ENCODE measurements at places on chromosomes 3 and 15.

DNA sequence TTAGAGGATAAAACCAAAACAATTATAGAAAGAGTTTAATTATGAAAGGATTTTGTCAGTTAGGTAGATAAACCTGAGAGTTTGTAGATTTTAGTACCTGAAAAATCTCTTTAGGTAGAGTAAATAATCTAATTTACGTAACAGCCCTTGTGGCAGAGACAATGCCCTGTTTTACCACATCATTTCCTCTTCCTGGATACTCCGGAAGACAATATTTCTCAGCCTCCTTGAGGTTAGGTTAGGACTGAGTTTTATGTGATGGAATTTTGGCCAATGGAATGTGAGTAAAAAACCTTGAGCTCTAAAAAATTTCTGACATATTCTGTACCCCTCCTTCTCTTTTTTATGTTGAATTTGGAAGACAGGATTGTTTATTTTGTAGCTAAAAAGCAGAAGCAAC lies 50.7 kb upstream of the TPRG1 start:
- DNase-seq = no peak

DNA sequence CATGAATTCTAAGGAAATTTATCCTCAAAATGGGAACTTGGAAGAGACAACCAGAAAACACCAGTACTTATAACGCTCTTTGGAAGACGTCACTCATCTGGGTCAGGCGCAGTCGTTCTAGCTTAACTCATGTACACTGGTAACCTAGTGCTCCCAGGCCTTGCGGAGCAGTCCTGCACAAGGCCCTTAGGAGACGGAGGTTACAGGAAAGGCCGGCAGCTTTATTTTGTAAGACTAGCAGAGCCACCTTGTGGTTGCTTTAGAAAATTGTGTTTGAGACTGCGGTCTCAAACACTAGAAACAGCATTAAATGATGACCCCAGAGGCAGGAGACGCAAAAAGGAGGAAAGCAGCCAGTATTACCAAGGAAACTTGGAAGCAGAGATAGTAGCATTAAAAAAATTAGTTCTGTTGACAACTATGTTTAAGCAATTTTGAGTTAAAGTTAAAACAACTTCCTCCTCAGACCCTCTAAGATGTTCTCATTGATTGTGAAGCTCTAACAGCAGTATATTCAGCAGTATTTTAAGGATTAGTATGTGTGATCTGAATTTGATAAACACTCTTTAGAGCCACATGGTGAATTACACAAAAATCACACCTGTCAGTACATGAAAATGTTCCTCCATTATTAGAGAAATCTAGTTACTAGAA lies 141.9 kb upstream of the C2CD4B start:
- peak; percentile 57 for DNase-seq

GRCh38 chr3:49469037-49469935 lies 781 bp upstream of the DAG1 start:
- no peak for DNase-seq

- no peak for DNase-seq
These were observed 90.7 kb upstream of the ICE2 start for GRCh38 chr15:60569596-60569995.

DNA sequence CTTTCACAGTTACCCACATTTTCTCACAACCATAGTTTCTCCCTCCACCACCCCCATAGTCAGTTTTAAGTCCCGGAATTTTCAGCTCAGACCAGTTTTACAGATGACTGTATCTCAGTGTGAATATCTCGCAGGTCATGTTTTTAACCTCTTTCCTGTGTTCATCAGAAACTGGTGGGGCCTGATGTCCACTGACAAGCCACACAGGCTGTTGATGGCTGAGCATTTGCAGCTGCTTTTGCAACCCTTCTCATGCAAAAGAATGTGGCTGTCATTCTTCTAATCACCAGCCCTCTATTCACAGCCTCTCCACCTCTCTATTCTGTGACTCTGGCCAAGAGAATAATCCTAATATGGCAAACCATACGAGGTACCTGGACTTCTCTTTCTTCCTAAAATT lies 8.5 kb downstream of the GYG1 start:
- no peak for DNase-seq

GRCh38 chr15:100094127-100094510 lies 247.7 kb downstream of the ADAMTS17 start:
- DNase-seq = no peak

GRCh38 chr15:77538027-77538451 lies 94.7 kb downstream of the LINGO1 start:
- DNase-seq = no peak

- DNase-seq = peak; percentile 66
These were observed 89.7 kb upstream of the XCR1 start for GRCh38 chr3:46116996-46117395.

- DNase-seq = peak; percentile 89
These were observed 9.6 kb downstream of the XCR1 start for GRCh38 chr3:46017720-46018119.

DNA sequence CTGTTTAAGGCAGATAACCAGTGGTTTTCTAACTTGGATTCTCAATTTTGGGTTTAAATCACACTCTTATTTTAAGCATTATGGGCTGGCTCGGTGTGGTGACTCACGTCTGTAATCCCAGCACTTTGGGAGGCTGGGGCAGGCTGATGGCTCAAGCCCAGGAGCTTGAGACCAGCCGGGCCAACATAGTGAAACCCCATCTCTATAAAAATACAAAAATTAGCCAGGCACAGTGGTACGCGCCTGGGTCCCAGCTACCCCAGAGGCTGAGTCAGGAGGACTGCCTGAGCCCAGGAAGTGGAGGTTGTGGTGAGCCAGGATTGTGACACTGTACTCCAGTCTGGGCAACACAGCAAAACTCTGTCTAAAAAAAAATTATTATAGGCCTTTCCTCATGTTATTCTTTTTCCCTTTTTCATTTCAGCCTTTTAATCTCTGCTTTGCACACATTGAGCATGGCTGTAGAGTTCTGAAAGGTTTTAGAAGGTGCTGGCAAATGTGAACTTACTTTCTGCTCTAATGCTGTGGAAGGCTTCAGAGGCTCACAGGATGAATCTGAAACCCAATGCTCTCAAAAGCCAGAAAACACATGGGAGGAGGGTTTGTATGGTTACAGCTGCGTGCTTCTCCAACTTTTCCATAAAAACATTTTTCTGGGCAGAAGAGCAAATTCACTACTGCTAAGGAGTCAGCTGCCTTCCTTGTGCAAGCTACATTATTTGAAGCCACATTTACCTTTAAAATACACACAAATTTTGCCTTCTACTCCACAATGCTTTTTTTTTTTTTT lies 32.5 kb downstream of the CHAC1 start:
- DNase-seq = no peak

- DNase-seq = no peak
These were observed 528.8 kb downstream of the SHQ1 start for GRCh38 chr3:72319194-72320094.

GRCh38 chr3:9233101-9233500 lies 16.3 kb downstream of the SRGAP3 start:
- DNase-seq = no peak

- no peak for DNase-seq
These were observed 44.0 kb downstream of the PDE8A start for GRCh38 chr15:85025516-85026251.

DNA sequence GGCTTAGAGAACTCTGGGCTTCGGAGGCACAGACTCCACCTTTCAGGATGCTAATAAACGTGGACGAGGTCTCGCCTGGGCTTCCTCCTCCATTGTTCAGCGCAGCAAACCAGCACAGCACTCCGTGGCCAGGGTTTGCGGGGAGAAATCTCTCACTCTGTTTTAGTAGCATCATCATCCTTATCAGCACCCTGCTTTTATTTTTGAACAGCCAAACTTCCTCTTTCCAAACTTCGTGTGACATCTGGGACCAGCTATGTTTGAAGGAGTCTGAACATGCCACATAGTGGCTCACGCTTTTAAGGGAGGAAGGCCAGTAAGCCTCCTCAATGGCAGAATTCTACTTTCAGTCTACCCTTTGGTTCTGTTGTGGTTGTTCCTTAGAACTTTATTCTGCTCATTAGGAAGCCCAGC lies 149.0 kb downstream of the PGPEP1L start:
- peak; percentile 49 for DNase-seq

- DNase-seq = no peak
These were observed 7.7 kb downstream of the SKIC8 start for GRCh38 chr15:78291698-78292097.

GRCh38 chr3:62970648-62971047 lies 95.4 kb upstream of the CADPS start:
- no peak for DNase-seq

DNA sequence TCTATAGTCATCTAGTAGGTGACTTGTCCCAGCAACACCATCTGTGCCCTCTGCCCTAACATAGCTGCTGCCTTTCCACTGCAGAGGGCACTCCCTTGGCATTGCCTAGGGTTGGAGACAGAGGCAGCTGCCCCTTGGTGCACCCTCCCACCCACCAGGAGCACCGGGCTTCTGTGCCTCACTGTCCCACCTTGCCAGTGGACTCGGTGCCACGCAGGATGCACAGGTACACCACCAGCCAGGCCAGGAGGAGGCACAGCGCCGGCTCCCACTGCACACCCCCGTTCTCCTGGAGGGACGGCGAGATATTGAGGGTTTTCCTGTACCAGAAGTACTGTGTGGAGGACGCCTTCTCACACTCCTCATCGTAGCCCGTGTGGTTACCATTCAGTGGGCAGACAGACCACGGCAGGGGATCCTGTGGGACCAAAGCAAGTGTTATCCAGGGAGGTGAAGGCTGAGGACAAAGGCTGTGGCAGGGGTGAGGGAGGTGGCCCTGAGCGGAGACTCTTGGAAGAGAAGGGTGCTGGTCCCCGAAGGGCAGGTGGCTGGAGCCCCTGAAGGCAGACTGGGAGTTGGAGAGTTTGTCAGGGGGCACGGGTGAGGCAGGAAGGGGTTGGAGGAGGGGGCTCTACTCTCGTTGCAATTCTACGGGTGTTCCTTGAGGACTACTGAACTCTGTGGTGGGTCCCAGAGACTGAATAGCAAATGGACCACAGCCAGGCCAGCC lies 20.6 kb downstream of the SLC6A20 start:
- no peak for DNase-seq

GRCh38 chr3:151096716-151097115 lies 11.3 kb downstream of the MED12L start:
- DNase-seq = no peak

DNA sequence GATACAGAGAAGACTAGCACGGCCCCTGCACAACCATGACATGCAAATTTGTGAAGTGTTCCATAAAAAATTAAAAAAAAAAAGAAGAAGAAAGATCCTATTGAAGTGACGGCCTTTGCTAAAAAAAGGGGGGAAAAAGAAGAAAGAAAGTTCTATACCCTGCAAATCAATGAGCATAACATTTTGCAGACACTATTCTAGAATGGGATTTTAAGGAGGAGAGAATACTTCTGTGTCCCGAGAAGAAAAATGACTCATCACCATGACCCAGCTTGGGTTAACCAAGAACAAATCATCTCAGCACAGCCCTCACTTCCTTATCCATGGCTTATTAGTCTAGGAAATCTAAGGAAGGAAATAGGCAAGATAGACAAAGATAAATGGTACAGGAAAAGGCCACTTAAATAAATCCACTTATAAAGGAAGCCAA lies 7.4 kb upstream of the SH3BP5 start:
- DNase-seq = peak; percentile 65

DNA sequence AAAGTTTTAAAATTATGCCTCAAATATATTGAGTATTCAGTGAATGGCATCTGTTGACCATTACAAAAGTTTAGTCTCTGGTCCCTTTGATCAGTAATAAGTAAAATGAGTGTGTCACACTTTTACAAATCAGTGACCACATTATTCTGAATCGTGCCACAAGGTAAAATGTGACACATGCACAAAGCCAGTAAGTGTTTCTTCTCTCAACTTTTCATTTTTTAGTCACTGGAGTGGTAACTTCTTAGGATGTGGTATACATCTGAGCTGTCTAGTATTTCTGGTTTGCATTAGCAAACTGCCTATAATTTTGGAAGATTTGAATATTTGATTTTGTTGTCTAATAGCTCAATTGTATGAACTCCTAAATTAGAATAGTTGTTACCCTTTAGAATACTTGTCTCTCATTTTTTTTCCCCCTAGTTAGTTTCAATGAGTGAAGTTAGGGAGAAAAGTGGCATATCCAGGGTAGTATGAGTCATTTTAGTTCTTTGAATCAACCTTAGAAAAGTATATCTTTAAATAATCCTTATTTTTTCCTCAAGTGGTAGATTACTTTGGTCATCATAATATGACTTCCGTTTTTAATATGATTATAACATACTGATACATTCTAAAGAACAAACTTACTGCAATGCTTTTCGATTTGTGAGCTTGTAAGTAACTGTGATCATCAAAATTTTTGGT lies 18.1 kb downstream of the DNAJC13 start:
- DNase-seq = no peak

- no peak for DNase-seq
These were observed 1.5 kb downstream of the ATP1B3 start for GRCh38 chr3:141877911-141878310.

DNA sequence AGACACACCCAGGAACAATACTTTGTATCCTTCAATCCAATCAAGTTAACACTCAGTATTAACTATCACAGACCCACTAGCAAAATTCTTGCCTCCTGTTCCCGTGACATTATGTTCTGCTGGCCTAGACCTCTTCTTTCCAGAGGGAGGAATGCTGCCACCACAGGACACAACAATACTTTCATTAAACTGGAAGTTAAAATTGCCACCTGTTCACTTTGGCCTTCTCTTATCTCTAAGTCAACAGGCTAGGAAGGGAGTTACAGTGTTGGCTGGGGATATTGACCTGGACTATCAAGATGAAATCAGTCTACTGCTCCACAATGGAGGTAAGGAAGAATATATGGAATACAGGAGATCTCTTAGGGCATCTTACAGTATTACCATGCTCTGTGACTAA lies 1000.4 kb upstream of the GBE1 start:
- no peak for DNase-seq

DNA sequence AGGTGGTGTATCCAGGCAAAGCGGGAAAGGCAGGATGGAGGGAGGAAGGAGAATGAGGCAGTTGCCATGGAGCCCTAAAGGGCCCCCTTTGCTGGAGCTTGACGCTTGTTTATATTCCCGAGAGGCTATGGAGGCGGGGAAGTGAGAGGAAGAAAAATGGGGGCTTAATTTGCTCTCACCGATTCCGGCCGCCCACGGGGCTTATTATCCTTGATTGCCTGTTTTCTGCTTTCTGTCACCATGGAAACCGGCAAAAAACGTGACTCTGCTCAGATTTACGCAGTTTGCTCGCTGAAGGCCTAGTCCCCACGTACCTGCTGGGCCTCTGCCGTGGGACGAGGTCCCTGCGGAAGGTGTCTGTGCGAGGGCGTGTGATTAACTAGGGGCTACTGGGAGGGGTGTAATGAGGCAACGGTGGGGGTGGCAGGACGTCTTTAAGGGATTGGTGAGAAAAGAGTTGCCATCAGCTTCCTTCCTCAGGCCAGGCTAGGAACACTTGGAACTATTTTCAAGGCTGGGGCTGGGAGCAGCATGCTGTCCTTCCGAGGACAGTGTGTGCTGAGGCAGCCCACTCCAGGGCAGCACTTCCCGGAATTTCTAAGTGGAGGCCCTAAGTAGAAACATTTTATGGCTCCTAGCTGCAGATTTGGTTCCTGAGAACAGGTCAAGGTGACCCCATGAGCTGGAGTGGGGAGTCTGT lies 110.8 kb upstream of the NDN start:
- DNase-seq = no peak

- DNase-seq = no peak
These were observed 253.0 kb downstream of the RAP2B start for GRCh38 chr3:153414982-153415381.
